ENCODE measurements at places on chromosomes 4 and X.

DNA sequence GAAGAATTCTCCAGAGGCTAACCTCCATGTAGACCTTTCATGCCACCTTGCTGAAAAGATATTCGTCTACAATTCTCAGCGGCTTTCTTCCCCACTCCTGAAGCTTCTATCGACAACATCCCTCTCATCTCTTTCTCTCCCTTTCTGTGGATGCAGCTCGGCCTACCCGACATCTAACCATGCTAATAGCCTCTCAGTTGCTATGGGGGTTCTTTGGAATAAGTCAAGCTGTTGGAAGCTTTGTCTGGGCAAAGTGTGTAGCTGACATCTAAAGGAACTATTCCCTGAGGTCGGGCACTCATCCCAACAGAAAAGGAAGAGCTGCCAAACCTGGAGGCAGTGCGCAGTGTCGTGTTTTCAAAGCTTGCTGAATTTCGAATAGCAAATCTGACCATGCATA lies 192.1 kb downstream of the RBMX2 start:
- DNase-seq, result no peak

- no peak for DNase-seq
These were observed 52.0 kb upstream of the HS3ST1 start for GRCh38 chr4:11480683-11481082.

- no peak for DNase-seq
These were observed 175.9 kb downstream of the TSPAN5 start for GRCh38 chr4:98482503-98482846.

DNA sequence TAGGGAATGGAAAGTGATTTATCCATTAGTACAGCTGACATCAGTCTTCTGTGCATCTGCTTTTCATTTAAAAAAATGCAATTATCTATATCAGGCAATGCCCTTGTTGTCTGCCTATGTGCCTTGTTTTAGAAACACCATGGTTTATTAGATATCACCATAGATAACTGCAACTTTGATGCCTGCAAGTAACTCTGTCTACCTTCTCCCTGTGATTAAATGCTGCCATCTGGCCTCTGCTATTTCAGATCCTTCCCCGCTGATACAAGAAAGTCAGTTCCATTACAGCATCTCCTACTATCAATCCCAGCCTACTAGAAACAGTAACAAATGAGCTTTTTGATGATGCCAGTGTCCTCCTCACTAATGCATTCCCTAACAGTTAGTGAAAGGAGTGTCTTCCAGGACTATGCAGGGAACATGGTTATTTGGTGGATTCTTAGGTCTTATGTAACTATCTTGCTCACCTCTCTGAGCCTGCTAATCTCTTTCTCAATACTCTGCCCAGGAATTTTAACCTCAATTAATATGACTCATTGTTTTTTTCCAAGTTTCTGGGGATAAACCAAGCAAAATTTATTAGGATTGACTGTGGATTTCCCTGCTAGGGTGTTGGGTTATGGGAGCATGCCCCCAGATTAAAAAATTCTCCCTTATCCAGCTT lies 444.9 kb downstream of the RAPGEF2 start:
- DNase-seq, result no peak

DNA sequence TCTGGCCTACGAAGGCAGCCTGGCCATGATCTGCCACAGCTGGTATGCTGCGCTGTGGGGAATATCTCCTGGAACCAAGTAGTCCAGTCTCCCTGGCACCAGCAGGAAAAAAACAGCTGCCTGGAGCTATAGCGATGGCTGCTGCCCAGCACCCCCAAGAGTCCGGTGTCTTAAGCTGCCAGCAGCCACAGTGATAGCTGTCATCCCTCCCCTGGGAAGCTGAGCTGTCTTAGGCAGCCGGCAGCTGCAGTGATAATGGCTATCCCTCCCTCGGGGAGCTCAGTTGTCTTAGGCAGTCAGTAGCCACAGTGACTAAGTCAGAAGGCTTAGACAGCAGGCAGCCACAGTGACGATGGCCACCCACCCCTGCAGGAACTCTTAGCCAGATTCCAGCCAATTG lies 205.1 kb downstream of the STPG2 start:
- no peak for DNase-seq

DNA sequence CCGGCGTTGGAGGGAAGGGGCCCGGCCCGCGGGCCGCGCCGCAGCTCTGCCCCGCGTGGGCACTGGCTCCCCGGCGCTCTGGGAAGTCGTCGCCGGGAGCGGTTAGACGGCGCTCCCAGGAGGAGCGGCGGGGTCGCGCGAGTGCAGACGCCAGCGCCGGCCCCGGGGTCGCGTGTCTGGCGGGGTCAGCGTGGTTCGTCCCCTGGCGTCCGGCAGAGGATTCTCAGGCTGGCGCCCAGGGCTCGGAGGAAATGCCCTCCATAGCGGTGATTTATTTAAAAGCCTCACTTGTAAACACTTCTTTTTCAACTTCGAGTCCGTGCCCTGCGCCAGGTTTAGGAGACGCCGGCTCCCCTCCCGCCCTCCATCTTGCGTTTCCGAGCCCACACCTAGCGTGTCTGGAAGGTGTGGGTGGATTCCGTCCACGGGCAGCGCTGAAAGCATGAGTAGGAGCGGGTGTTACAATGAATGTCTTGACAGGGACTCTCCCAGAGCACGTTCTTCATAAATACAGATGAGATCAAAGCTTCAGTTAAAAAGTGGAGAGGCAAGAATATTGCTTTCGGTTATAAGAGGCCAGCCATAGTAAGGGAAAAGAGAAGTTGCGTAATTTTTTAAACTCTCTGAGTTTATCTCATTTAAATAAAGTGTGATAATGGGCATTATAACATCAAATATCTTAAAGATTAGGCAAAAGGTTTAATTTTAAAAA lies 692 bp downstream of the FAM241A start:
- peak; percentile 80 for DNase-seq

DNA sequence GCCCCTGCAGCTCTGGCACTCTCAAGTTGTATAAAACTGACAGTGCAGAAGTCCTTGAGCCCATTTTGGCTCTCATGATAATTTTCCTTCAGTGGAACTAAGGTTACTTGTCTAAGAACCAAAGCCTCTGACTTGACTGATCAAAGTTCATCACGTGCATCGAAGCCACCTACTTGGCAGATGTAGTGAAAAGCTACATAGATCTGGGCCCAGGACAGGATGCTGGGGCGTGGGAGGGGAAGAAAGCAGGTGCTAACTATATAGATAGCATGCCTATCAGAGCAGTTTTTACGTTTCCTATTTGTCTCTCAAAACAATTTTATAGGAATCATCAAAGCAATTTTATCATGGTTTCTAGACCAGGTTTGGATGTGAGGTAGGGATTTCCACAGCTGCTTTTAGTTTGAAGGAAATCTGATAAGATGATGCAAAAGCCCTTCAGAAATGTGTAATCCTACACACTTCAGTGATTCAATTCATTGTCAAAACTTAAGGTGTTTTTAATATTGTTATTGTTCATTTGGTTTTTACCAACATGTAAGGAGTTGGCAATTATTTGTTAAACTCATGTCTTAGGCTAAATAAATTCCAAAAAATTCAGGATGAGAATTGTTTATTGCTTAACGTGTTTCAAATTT lies 1.2 kb upstream of the CD40LG start:
- peak; percentile 64 for DNase-seq

DNA sequence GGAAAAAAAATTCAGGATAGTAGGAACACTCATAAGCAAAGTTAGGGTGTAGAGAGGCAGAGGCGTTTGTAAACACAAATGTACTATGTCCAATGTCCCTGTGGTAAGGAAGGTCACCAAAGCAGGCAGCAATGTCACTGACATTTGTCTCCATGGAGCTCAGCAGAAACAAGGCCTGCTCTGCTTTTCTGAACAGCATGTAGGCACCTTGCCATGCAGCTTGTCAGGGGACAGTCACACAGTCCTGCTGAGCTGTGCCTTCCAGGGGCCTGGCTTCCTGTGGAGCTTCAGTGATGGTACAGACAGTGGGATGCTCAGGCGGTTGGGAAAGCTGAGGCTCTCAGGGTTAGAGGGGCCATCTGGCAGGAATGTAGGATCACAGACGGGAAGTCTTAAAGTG lies 74.5 kb upstream of the HS3ST1 start:
- no peak for DNase-seq

DNA sequence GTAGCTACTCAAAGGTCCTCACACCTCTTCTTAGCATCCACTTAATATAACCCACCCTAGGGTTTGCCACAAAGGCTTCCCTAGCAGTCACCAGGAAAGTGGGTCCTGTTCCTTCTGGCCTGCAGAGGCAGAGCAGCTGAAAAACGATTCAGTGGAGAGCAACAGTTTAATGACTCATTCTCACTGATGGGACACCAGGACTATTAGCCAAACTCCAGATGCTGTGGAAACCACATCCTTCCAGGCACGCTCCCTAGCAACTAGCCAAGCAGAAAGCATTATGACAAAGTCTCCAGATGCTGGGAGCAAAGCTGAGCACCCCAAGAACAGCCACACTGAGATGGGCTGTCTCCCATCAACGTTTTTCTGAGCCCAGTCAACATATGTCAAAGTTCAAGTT lies 30.3 kb upstream of the UTP14A start:
- no peak for DNase-seq

DNA sequence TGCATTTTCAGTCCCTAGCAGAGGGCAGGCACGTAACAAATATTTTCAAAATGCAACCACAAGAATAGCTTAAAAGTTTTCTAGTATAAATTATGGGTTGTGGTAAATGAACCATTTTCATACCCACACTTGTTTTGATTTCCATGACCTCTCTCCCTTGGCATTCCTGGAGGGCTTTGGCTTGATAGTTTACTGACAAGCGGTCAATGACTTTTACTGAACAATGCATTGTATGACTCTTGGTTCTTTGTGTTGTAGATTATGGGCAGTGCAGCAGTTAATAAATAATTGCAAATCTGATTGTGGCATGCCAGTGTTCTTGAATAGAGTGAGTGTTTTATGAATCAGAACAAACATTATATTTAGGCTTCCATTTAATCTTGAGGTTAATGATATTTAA lies 285.2 kb upstream of the ARX start:
- no peak for DNase-seq

DNA sequence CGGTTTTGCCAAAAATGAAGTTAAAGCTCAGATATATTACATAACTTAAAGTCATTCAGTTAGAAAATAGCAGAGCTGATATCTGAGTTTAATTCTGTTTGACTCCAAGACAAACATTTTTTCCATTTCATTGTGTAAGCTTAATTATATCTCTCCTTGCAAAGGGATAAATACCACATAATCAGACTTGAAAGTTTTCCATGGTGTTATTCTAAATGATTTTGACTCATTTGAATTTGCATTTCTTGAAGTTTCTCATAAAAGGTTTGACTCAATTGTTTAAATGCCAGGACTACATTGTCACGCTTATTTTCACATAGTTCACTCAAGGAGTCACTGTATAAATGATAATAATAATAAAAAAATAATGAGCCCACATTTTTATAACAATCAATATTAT lies 39.4 kb upstream of the DDX60 start:
- no peak for DNase-seq

DNA sequence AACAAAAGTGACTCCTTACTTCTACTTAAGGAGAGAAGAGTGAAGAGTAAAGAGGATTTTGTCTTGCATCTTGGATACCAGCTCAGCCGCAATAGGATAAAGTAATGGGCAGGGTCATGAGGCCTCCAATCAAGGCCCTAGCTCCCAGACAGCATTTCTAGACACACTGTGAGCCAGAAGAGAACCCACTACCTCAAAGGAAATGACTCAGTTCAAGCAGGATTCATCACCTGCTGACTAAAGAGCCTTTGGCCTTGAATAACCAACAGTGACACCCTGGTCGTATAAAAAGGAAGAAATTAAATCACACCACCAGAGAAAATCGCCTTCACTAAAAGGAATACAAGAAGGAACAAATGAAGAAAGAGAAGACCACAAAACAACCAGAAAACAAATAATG lies 416.1 kb downstream of the PCDH18 start:
- no peak for DNase-seq

DNA sequence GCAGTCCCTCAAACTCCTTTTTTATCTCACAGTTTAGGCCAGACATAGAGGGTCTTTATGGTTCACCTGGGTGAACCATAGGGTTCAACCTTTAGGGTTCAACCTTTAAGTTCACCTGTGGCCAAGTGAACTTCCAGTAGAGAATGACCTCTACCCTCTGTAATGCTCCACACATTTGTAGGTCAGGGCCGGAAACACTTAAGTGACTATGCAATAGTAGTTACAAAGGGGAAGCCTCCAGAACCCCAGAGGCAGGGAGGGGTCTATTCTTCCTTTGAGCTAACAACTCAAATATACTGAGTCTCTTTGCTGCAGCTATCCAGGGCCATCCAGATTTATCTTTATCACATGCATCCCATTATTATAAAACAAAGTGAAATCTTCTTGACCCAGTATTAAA lies 100.0 kb downstream of the LARP1B start:
- no peak for DNase-seq

DNA sequence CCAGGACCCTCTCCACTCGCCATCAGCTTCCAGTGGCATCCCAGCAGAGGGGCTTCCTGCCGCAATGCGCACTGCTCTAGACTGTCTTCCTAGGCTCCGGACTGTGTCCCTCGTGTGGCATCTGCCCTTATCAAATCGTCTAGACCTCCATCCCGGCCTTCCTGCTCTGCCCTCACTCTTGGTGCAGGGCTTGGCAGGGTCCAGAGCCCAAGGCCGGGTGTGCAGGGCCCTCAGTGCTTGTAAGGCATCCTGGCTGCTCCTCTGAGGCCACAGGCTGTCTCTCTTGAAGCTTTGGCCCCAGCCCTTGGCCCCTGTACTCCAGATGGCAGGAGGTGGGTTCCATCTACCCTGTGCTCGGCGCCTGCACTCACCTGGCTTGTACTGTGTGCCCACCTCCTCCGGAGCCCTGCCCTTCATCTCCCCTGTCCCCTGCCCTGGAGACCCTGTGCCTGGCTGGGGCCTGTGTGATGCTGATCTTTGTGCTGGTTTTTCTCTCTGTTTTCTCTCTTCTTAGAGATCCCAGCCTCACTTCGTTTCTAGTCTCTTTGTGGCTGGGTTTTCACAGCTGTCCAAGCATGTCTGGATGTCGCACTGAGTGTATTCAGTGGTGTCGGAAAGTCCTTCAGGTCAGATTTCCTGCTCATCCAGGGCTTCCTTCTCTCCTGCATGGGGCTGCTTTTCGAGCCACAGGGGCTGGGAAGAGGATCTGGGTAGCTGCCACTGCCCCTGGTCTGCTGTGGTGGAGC lies 3.7 kb upstream of the TREX2 start:
- no peak for DNase-seq

DNA sequence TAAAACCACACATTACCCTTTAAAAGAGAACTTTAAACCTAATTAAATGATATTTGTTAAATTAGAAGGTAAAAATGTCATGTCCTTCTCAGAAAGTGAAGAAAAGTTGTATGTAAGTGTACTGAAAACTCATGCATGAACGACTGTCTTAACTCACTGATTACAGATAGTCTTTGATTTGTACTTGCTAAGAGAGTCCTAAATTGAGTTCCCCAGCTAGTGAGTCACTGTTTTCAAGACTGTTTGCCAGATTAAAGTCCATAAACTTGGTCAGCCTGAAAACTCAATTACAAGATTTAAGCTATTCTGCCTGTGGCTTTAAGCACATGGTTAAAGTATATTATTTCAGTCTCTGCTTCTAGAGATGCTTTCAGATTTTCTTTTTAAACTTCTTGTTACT lies 124.9 kb upstream of the ZCCHC13 start:
- DNase-seq, result no peak

- no peak for DNase-seq
These were observed 78.6 kb downstream of the CEP44 start for GRCh38 chr4:174362340-174362739.
